Brain microvascular endothelial cell (primary cell): ENCODE measurements at places on chromosomes 12 and 14.

DNA sequence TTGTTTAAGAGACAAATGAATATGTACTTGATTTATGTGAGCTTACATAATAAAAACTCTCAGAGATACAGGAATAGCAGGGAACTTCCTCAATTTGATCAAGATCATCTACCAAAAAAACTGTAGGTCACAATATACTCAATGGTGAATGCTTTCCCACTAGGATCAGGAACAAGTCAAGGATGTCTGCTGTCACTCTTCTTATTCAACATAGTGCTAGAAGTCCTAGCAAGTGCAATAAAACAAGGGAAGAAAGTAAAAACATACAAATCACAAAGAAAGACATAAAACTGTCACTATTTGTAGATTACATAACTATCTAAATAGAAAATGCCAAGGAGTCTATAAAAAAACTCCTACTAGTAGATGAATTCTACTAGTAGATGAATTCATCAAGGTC, 41.9 kb upstream of the PAWR start:
- DNase-seq = no peak

- DNase-seq = no peak
Measured at GRCh38 chr12:91677556-91677955, 468.1 kb downstream of the BTG1 start.

DNA sequence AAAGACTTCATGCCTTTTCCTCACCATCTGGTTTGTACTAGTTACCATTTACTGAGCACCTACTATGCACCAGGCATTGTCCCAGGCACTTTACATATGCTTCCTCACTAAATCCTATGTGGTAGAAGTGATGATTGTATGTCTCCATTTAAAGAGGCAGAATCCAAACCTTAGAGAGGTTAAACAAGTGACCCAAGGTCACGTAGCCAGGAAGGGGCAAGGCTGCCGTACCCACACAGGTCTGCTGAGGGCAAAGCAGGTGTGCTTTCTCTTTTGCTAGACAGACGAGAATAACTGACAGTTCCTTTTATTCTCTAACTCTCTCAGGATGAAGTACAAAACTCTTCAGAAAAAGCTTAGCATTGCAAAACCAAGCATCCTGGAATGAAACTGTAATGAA, 235.2 kb upstream of the SRRM4 start:
- DNase-seq = no peak

DNA sequence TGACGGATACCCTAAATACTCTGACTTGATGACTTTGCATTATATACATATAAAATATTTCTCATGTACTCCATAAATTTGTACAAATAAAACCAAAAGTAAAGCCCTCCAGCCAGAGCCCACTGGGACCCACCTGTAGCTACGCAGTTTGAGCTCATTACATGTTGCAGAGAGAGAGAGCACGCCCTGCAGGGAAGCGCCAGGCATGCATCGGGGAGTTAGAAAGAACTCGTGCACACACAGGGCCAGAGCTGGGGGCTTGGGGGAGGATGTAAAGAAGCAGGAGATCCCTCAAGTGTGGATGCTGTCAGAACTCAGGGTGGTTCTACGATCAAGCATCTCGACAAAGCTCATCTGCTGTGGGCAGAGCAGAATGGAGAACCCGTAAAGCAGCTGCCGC, 178.5 kb upstream of the RTL1 start:
- DNase-seq = no peak

DNA sequence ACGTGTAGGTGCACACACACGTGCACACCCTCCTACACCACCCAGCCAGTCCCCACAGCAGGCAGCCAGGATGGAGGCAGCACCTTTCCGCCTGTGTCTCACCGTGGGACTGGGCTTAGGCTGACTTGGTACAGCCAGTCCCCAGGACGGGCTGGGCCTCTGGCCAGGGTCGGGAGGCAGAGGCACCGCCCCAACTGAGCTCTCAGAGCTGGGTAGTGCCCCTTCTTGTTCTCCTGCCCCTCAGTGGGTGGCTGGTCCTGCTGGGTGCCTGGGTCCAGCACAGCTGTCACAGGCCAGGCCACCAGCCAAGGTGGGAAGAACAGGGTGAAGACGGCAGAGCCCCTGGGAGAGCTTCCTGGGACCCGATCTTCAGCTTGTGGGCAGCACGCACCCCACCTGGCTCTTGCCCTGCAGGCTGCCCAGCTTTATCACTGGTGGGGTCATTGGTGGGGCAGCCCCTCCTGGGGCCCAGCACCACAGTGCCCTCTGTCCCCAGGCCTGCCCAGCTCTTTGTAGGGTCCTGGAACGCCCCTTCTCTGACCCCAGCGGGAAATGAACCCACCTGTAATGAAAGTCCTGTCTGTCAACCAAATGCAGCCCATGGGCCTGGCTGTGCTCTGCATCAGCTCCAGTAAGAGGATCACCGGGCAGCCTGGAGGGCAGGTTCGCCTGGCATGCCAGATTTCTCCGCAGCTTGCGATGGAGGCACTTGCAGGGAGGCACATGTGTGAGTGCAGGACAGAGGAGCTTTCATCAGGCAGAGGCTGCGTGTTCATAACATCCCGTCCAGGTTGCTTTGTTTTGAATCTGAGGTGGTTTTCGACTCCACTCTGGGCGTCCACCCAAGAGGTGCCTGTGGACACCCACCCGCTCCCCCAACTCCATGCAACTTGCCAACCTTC, 14.7 kb downstream of the CDCA4 start:
- DNase-seq = no peak

DNA sequence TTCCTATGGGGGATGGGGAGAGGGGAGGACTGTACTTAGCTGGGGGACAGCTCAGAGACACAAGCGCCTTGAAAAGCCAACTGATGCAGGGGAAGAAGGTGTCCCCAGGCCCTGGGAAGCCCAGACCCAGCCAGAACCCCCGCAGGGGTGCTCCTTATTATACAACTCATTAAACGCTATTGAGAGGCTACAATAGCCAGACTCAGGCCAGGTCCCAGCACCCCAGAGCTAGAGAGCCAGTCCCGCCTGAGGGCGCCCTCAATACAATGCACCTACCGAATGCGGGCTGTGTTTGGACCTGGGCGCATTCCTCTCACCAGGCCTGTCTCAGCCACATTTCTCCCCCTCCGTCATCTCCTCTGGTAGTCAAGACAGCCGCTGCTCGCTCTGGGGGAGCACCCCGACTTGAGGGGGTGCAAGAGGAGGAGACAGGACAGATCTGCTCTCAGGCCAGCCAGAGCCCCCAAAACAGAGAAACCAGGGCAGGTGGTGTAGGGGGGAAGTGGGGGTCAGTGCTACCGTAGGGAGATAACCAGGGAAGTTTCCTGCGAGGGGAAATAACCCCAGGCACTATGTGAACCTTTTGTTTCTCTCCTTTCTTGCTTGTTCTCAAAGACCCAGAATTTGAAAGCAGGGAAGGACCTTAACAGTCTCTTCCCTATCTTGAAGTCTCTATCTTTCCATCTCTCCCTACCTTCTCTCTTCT, 6.1 kb upstream of the ASIC1 start:
- no peak for DNase-seq

GRCh38 chr12:45076417-45077026, 25.6 kb upstream of the DBX2 start:
- DNase-seq = no peak

DNA sequence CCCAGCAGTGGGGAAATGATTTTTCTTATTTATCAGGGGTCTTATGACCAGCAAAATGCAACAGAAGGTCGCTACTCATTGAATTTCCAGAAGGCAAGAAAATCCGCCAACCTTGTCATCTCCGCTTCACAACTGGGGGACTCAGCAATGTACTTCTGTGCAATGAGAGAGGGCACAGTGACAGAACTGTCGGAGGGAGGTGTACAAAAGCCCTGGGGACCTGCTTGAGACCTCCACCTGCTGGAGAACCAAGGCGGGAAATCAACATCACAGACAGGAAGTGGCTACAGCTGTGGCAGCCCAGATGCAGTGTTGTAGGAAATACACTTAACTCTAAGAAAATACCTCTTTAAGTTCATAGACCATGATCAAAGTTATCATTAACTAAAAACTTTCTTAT, 250.9 kb upstream of the OR4E1 start:
- DNase-seq = no peak

GRCh38 chr14:44477953-44478352, 29.1 kb downstream of the FSCB start:
- DNase-seq = no peak

DNA sequence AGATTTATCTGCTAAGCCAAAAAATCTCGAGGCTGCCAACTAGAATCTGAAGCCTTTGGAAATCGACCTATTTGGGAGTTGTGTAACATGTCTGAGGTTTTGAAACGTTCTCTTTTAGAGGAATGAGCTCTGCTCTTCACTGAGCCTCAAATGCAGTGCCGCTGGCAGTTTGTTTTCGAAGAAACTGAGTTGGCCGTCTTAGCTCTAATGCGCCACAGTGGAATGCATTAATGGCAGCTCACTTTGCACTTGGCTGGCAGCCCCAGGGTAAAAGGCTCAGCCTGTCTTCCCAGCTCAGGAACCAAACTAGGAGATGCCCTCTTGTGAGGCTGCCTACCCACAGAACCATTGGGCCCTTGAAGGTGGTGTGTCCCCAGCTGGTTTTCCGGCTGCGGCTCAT, 53.8 kb downstream of the SFSWAP start:
- no peak for DNase-seq

GRCh38 chr12:56037161-56037560, 4.6 kb upstream of the RPS26 start:
- DNase-seq = no peak

- no peak for DNase-seq
Measured at GRCh38 chr14:99790978-99791376, 2.2 kb upstream of the EML1 start.

DNA sequence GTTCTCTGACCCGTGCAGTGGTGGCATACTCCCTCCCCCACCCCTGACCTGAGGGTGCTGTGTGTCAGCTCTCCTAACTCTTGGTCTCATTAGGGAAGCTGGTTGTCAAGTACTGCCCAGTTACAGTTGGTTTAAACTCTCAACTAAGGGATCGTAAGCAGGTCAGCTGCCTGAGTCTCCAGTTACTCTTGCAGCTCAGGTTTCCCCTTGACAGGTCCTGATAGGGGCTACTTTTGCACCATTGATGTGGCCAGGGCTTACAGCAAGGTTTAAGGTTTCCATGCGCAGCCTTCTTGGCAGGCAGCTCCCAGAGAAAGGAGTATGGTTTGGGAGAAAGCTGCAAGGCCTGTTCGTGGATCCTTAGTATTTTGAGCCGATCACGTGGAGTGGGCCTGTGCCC, 74.5 kb downstream of the ETV6 start:
- no peak for DNase-seq

GRCh38 chr12:53217931-53218307, 10.9 kb upstream of the ITGB7 start:
- DNase-seq = peak; percentile 20

- no peak for DNase-seq
Measured at GRCh38 chr12:125395583-125396215, 330.5 kb downstream of the AACS start.

- DNase-seq = no peak
Measured at GRCh38 chr14:99281396-99281795, 9.4 kb upstream of the BCL11B start.

DNA sequence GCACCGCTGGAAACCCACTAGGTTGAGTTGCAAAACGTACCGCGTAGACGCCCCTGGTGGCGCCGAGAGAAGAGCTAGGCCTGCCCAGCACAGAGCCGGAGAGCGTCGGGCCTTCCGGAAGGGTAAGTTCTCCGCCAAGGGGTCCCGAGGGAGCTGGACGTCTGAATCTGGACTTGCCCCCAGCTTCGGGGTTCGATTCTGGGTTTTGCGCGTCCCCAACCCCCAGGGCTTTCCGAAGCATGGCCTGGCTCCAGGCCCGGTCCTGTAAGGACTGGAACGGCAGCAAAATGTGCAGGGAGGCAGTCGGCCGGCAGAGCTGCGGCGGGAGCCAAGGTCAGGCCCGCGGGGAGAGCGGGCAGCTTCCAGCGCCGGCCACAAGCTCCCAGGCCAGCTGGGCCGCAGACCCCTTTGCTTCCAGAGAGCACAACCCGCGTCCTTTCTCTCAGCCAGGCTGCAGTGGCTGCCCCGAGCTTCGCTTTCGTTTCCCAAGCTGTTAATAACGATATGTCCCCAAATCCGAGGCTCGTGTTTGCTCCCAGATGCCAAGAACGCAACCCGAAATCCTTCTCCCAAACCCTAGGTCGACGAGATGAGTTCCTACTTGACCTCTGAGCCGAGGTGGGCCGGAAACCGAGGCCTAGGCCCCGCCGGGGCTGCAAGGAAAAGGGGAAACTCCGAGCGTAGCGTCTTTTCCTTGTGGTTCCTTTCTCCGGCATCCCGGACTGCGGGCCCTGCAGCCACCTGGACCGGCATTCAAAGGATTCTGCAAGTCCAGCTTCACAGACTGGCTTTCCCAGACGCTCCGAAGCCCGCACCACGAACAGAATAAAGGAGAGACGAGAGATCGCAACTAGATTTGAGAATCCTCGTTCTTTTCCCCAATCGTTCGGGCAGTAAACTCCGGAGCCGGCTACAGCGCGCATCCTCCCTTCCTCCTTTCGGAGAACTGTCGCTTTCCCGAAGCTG, 3.2 kb upstream of the TBX5 start:
- no peak for DNase-seq

DNA sequence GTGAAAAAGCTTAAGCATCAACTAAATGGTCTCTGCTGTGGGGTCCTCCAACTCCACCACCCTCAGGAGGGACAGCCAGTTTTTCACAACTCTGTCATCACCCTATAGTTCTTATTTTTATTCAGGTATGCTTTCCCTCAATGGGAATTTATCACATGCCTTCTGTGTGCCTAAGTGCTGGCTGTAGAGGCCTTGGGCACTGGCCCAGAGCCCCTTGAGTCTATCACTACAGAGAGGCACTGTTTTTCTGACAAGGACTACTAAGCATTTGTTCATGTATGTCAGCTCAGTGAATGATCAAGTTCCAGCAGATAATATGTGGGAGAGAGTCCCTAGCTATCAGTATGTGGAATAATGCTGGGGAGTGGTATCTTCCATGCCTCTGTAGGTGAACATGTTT, 463.9 kb downstream of the NPAS3 start:
- DNase-seq = no peak

GRCh38 chr14:85445151-85445795, 84.7 kb upstream of the FLRT2 start:
- no peak for DNase-seq

DNA sequence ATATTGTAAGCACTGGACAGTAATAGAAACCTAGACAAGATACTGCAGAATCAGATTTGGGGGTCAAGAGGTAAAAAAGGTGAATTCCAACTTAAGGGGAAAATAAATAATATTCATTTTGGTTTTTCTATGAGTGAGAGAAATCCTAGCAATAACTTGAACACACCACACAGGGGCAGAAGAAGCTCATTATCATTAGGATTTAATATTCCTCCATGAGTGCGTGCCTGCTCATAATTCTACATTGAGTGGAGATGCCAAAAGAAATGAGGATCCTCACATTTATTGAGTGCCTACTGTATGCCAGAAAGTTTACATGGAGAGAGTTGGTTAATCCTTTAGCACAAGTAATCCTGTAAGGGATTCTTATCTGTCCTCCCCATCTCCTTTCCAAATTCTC, 40.5 kb upstream of the C14orf132 start:
- DNase-seq = peak; percentile 12
